ENCODE measurements at places on chromosomes 6 and 20.
A peak's percentile ranks its signal among the peaks of the same experiment; 100 is the strongest.

DNA sequence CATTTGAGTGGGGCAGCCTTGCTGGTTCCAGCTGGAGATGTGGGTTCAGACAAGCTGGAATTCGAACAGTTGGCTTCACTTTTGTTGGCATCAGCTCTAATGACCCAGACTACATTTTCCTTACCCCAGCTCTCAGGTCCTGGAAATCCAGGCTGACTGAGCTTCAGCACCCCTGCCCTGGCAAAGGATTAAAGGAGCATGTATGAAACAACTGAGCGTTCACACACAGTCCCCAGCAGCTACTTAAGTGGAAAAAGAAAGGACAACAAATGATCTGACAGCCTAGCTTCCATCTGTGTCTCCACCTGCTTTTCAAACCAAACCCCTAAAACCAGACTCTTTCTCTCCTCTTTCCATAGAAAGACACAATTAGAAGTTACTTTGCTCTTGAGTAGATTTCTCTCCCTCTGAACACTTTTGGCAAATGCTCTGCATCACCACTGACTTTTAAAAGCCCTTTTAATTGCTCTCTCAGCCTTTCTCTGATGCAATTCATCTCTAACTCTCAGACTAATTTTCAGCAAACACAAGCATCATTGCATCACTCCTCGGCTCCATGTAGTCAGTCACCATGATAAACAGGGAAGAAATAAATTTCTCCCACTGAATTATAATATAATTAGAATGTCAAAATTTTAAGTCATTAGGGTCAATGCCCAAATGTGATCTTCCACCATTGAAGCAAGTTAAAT, 28.1 kb downstream of the ROS1 start:
- DNase-seq = no peak

DNA sequence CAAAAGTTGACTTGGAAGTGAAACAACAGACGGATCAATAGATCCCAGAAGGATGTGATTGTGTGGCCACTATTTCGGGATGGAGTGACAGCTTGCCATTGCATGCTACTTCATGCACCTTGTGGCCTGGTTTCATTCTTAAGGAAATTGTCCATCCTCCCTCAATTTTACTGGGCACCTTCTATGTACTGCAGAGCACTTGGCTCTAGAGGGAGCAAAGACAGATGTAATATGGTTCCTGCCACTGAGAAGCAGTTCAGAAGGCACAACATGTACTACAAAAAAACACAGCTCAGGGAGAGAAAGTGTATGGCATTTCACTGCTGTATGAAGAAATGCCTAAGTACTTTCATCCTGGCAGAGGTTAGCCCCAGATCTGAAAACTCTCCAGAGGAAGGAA, 91.9 kb downstream of the FOXA2 start:
- no peak for DNase-seq

- DNase-seq = no peak
Measured at GRCh38 chr6:7270320-7271204, 42.4 kb downstream of the SSR1 start.

DNA sequence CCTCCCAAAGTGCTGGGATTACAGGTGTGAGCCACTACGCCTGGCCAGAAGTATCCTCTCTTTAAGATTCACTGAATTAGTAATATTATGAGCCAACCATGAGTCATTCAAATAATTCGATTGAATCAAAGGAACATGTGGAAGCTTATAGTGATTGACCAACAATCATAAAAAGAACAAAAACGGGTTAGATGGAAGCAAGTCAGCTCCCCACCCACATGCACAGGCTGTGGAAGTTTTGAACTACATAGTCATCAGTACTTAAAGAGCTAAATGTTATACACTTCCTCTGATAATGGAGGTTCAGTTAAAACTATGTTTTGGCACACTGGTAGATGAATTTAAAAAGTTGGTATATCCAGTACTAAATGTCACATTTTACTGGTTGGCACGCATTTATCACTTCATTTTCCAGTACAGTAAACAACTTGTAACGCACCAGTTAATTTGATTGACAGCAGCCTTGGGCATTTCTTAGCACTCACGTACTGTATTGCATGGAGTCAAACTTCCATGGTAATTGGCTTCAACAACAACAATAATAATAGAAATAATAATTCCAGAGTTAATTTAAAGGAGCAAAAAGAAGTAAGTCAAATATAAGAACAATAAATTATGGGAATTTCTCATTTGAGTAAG, 1107.3 kb upstream of the MAP3K7 start:
- DNase-seq = no peak

- no peak for DNase-seq
Measured at GRCh38 chr6:160142115-160142715, 20.6 kb downstream of the SLC22A1 start.

GRCh38 chr6:106056746-106057390, 29.3 kb upstream of the PRDM1 start:
- DNase-seq = no peak

DNA sequence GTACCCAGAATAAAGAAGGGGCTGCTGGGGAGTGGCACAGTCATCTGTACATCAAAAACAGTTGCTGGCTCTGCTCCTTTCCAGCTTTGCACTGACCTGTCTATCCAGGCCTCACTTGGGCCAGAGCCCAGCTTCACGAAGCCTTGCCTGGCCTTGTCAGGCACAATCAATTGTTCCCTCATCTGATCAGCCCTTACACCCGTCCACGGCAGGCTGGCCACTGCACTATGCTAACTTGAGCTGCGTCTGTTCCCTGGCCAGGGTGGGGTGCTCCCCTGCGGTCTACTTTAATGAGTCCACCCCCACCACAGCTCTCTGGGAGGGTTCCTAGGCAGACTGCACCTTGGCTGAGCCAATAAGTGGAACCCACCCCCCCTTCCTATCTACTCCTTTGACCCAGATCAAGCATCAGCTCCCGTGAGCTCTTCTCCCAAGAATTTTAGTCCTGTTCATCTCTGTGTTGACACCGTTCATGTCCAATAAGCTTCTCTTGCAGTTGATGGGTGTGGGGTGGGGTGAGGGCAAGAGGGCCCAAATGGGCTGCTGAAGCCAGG, 74.3 kb upstream of the MLN start:
- DNase-seq = no peak

- DNase-seq = no peak
Measured at GRCh38 chr6:2665146-2666070, 85.3 kb downstream of the MYLK4 start.

- no peak for DNase-seq
Measured at GRCh38 chr6:8279041-8279805, 156.1 kb downstream of the SLC35B3 start.

GRCh38 chr6:157534977-157535339, 154.0 kb downstream of the ZDHHC14 start:
- no peak for DNase-seq

GRCh38 chr6:49939993-49940498, 23.9 kb downstream of the DEFB114 start:
- peak; percentile 20 for DNase-seq

- DNase-seq = no peak
Measured at GRCh38 chr6:13679996-13680395, 31.6 kb downstream of the RANBP9 start.

DNA sequence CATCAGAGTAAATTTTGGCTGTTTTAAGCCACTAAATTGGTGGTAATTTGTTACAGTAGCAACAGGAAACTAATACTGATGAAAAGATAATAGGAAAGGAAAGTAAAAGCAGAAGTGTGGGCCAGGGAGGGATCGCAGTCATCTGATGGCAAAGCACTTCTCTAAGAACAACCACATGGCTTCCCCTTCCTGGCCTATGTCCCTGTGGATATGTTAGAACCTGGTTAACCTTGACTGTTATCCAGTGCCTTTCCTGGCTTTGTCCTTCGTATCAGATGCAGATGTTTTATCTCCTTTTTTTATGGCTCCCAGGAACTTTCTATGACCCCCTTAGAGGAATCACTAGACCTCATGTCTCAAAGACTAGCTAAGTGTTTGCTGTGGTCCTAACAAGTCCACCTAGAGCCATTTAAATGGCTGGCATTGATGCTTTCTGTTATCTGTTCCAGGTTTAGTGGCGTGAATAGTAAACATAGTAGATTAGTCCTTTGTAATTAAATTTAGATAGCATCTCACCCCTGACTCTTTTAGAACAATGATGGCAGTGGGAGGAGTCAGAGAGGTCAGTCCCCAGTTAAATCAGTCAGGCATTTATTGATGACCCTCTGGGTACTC, 79.2 kb upstream of the PHACTR2 start:
- DNase-seq = peak; percentile 88

- DNase-seq = no peak
Measured at GRCh38 chr6:20680697-20681165, 146.5 kb downstream of the CDKAL1 start.

DNA sequence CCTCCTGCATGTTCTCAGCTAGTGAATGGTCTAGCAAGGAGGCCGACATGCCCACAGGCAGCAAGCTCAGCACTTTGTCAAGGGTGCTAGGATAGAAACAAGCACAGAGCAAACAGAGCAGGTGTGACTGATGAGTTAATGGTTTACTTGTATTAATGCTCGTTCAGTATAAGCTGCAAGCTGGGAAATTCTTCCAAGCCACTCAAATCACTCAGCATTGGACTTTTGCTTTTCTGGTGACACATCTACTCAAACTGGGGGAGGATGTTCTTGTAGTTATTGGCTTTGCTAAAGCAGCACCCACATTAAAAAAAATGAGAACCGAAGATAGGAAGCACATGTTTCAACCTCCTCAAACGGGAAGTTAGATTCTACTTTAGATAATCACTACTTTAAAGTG, 43.1 kb upstream of the NEDD9 start:
- DNase-seq = peak; percentile 67

DNA sequence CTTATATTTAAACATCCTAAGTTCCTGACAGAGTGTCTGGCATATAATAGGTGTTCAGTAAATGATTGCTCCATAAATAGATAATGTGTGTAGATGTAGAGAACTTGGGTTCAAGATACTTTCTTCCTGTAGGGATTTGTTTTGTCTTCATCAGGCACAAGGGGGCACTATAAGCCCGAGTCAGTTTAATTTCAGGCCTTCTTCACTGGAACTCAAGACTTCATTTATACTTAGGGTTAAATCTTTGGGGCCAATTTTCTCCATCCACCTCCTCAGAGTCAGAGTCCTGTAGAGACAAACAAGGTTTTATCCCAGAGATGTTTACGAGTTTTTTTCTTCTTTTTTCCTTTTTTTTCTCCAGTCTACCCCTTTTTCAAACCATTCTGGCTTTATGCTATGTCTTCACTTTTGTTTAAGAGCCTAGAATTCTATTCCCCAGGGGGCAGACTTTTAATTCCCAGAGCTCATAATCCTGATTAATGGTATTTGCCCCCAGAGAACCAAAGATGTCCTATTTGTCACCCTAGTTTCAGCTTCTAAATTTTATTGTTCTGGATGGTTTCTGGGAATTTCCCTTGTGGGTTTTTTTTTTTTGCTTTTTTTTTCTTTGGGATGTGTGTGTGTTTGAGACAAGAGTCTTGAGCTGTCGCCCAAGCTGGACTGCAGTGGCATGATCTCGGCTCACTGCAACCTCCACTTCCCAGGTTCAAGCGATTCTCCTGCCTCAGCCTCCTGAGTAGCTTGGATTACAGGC, 88.4 kb downstream of the HFE start:
- DNase-seq = peak; percentile 83

- DNase-seq = no peak
Measured at GRCh38 chr6:98033617-98034016, 750.6 kb upstream of the MMS22L start.
